Activated CD4-positive, alpha-beta T cell treated with anti-CD3 and anti-CD28 coated beads for 4 hours (primary cell): ENCODE measurements at places on chromosomes 11 and 22.

- no peak for DNase-seq
These were observed 55.9 kb downstream of the RTN4R start for GRCh38 chr22:20211997-20212753.

DNA sequence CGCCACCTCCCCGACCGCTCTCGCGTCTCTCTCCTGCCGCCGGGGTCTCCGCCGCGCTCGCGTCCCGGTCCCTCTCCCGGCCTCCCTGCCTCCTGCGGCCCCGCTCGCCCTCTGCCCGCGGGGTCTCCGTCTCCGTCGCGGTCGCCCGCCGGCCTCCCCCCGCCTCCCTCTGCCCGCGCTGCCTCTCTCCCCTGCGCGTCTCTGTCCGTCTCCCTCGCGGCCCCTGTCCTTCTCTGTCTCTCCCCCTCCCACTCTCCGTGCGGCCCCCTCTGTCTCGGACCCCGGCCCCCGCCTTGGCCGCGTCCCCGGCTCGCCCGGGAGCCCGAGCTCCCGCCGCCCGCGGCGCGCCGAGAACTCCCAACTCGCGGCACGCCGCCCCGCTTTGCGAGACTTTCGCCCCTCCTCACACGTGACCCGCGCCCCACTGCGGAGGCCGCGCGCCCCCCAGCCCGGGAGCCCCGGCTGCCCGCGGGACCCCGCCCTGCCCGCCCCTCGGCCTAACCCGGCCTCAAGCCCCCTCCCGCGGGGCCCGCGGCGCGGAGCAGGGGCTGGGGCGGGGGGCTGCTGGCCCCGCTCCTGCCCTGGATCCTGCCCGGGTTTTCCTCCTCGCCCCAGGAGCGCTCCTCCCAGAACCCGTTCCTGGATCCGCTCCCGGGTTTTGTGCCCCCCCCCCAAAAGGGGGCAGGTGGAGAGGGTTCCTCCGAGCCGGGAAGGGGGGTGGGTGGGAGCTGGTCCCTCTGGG is 702 bp upstream of the KCNJ4 start:
- DNase-seq = no peak

DNA sequence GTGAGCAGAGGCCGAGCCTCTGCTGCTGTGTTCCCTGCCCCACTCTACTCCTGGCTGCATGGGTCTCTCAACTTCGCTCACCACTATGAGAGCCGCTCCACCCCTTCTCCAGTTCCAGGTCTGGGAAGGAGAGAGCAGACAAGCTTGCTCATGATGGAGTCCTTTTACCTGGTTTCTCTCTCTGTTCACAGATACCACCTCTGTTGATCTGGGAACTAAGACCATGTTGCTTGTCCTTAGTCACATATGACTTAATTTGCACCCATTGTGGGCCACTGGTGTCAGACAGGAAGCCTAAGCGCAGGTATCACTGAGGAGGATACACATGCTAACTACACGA is 26.8 kb downstream of the MCM5 start:
- no peak for DNase-seq

- DNase-seq = no peak
These were observed 54.5 kb upstream of the BMAL1 start for GRCh38 chr11:13223112-13223511.

DNA sequence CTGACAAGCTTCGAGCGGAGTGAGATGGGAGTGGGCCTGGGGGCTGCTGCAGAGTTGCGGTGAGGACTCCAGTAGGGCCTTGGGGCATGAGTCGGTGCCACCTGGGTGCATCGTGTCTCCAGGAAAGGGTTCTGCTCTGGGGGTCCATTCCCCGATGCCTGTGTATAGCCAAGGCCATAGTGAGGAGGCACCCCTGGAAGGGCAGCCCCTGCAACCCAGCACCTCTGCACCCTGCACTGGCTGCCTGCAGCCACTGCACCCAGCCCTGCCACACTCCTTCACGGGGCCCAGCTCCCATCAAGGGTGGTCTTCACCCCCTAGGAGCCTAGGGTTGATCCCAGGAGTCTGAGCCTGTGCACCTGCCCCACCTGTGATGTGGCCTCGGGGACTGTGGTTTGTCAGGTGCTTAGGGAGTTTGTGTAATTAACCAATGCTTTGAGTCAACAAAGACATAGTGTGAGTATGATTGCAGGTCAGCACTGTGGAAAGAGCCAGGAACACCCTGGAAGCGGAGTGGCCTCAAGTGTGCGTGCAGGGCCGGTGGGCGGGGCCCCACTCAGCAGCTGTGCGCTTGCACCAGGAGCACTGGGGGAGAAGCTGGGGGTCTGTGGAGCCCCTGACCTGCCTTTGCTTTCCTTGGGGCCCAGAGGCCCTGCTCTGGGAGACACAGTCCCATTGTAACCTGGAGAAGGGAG is 1299.3 kb downstream of the BRD1 start:
- no peak for DNase-seq

DNA sequence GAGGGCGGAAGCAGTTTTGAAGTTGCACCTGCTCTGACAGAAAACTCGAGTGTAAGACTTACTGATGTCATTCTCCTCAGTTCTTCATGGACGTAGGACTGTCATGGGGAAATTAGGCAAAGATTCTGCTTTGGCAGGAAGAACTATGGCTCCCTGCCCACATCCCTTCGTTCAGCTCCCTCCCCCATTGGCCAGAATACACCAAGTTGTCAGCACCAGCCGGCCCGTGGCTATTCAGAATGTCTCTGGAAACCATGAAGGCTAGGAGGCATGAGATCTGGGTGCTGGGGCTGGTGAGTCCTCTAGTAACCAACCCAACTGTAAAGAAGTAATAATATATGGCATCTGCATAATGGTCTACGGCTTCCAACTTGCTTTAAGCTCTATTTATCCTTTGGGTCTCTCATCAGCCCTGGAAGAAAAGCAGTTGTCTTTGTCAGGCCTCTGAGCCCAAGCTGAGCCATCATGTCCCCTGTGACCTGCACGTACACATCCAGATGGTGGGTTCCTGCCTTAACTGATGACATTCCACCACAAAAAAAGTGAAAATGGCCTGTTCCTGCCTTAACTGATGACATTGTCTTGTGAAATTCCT is 74.1 kb downstream of the PIWIL4 start:
- no peak for DNase-seq

DNA sequence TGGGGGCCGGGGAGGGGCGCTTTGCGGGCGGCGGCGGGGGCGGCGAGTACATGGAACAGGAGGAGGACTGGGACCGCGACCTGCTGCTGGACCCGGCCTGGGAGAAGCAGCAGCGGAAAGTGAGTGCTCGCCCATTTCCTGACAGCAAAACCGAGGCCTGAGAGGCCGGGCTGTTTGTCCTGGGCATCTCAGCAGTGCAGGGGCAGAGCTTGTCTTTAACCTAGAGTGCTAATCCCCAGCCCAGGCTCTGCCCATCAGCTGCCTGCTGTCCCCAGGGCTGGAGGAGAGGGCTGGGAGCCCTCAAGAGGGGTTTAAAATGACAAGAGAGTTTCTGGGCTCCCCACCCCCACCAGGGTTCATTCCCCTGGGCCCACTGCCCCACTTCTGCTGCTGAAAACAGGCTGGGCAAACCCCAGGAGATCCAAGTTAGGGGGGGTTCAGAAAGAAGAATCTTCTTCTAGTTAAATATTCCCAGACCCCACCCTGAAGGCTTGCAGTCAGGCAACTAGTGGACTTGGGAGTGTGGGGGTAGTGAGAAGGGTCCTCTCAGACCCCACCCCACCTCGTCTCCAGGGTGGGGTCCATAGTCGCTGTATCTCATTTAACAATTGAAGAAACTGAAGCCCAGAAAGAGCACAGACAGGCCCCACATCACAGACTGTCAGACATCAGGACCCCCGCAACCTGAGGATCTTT is 411 bp downstream of the ACTN3 start:
- no peak for DNase-seq

DNA sequence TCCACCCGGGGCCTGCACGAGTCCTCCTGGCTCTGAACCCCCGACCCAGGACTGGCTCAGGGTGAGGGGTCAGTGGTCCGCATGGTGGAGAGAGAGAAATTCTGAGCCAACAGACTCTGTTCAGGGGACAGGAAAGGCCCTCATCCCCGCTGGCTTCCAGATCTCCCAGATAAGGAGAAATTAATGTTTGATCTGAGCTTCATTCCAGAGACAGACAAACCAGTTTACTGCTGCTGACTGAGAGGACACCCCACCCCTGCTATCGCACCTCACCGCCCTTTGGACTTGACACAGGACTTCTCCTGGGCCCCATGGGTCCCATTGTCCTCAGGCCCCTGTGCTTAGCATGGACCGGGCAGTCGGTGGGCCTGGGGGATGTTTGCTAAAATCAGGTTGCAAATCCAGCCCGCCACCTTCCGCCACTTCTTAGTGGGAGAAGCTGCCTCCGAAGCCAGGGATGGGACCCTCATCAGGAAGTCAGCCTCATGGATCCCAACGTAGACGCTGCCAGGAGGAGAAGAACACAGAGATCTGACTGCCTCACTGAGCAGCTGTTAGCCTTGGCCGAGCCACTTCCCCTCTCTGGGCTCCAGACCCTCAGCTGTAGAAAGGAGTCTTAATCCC is 11.2 kb upstream of the UPK3A start:
- no peak for DNase-seq
